ENCODE measurements at places on chromosomes 4 and X.

DNA sequence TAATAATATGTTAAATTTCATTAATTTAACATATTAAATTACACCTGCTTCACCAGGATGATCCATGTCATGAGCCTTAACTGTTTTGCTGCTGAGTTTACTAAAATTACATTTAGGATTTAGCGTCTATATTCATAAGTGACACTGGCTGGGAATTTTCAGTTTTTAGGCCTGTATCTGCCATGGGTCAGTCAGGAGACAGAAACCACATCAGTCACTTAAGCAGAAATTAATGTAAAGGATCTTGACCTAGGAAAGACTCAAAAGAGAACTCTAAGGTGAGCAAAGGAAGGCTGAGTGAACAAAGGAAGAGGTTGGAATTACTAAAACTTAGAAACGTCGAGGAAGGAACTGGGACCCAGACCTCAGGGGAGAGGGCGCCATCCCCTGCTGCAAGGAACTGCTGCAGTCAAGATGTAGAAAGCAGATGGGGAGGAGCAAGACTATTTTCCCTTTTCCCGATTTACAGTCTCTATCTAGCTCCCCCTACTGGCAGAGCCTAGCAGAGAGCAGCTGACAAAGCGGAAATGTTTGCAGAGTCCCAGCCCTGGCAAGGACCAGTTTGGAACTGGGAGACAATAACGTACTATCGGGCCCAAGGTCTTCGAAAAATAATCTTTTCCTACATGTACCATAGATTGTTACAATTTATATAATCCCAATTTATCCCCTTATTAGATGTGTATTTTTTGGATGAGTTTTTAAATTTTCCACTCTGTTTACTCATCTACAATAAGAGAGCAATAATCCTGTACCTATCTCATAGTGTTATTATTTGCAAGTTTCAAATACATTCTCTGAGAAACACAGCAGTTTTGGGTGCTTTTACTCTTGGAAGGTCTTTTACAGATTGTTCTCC is 22.6 kb upstream of the RBBP7 start:
- DNase-seq, result peak; percentile 89

- peak; percentile 82 for DNase-seq
Observed at GRCh38 chr4:53914313-53915016, 149.9 kb downstream of the CHIC2 start.

DNA sequence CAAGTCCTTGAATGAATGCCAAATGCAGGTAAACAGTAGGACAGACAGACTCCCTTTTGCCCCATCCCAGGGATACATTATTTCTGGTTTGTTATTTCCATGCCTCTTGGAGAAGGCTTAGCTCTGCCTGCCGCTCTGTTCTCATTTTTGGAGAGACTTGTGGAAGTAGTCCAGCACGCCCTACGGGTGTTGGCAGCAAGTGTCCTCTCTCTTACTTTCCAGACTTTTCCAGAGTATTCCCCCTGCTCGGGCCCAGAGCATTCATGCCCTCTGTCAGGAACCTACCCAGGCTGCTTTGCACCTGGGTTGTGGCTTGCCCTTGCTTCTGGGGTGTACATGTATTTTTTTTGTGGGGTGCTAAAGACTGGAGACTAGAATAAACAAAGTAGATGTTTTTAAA is 15.3 kb downstream of the SLC34A2 start:
- no peak for DNase-seq

GRCh38 chr4:54185866-54186265 is 43.2 kb upstream of the PDGFRA start:
- DNase-seq, result no peak

DNA sequence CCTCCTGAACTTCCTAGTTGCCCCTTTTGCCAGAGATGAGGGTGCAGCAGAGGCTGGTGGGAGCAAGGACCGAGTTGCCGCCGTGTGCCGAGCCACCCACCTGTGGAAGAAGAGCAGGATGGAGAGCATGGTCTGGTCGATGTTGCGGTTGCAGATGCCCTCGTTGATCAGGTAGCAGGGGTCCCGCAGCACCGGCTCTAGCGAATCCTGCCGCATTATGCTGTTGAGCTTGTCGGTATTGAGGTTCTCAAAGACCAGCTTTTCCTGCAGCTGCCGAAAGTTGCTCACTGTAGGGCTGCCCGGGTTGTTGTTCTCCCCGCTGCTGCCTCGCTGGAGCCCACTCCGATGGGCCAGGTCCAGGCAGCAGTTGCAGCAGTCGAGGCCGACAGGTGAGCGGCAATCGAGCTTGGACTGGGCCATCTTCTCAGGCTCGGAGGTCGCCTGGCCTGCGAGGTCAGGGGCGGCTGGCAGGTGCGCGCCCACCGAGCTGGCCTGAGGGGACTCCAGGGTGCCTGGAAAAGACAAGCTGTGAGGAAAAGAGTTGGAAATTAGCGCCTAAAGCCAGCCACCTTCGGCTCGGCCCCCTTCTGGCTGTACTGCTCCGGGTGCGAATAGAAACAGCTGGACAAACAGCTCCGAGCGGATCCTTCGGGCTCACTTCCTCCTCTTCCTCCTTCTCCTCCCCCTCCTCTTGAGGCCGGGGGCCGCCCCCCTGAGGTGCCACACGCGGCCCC is 420 bp downstream of the TSC22D3 start:
- DNase-seq, result no peak

- DNase-seq, result no peak
Observed at GRCh38 chr4:156924774-156925315, 46.8 kb downstream of the PDGFC start.

DNA sequence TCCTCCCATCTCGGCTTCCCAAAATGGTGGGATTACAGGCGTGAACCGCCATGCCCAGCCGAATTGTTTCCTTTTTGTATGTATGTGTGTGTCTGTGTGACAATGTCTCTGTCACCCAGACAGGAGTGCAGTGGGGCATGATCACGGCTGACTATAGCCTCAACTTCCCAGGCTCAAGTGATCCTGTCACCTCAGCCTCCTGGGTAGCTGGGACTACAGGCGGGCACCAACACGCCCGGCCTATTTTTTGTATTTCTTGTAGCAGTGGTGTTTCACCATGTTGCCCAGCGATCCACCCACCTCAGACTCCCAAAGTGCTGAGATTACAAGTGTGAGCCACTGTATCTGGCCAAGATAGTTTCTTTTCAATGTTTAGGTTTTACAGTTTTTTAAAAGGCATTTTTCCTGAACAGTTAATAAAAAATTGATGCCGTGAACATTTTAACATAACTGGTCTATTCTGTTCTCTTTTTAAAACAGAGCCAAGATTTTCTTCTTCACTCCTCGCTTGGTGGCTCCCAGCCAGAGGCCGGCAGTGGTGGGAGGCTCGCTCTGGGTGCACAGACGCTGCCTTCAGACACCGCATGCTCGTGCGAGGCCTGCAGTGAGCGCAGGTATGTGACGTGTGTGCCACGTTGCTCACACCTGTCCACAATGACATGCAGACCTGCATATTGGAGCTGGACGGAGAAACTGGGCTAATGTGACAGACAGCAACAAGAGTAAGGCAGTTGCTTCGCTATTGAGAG is 88.5 kb downstream of the FAM193A start:
- no peak for DNase-seq

DNA sequence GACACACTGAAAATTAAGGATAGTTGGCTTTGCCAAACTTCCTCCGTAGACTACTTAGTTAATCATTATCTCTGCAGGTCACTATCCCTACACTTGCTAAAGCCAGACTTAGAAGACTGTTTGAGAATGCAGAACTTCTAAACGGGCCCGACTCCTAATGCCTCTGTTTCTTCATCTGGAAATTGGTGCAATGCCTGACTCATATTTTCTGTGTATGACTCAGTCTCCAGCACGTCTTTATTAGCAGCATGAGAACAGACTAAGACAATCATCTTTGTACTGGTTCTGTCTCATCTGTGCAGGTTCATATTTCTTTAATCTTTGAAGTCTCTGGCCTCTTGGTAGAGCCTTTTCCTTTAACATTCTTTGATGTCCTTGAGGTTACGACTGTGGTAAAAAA is 411.9 kb upstream of the ACTRT1 start:
- no peak for DNase-seq

GRCh38 chrX:107648332-107648731 is 20.0 kb downstream of the PRPS1 start:
- DNase-seq, result no peak

DNA sequence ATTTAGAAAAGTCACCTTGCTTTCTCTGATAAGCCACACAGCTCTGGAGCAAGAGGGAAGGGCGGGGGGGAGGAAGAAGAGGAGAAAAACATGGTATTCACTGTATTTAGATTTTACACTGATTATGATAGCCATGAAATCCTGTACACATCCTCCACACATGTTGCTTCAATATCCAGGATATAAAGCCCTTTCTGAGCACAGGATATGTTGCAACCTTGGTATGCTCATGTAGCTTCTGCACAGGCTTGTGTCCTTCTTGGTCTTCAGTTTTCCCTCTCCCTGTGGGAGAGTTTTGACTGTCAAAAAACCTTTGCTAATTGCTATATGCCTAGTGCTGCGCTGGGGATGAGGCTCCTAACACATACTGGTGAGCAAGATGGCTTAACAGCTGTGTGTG is 61.9 kb upstream of the DAPP1 start:
- peak; percentile 13 for DNase-seq

DNA sequence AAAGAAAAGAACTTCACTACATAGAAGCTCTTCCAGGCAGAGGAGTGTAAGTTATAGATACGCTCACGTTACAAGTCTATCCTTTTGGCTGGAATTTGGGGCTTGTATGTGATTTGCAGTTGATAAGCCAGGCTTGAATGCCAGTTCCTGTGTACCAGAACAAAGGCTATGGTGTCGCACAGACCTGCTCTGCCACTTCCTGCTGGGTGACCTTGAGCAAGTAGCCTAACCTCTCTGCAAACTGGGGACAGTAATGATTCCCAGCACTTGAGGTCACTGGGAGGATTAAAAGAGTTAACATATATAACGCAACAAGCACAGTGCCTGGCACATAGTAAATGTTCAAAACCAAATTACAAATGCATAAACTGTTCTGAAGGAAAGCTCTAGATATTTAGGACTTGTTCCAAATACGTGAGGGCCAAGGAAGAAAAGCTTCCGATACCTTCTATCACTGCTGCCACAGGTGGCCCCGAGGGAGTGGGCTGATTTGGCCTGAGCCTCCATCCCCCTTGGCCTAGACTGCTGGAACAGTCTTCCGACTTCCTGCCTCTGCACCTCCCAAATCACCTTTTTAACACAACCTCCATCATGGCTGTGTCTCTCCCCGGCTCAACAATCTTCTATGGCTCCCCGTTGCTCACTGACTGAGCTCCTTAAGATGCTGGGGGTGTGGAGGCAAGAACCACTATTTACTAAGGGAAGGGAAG is 1.3 kb upstream of the SOWAHD start:
- DNase-seq, result no peak

GRCh38 chr4:164948975-164949374 is 28.5 kb downstream of the TRIM61 start:
- DNase-seq, result no peak

- DNase-seq, result no peak
Observed at GRCh38 chr4:61401771-61402170, 201.6 kb downstream of the ADGRL3 start.

DNA sequence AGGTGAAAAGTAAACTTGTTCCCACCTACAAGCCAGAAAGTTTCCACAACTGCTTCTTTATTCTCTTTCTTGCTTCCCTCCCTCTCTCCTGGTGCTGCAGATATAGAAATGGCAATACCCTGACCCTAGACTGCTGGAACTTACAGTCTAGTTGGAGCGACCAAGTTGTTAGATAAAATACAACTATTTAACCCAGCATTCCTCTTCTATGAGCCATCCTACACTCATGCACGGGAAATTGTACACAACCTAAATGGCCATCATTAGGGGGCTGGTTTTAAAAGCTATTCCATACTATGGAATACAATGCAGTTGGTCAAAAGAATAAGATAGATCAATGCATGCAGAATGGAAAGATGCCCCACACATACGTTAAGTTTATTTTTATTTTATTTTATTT is 41.1 kb downstream of the PJA1 start:
- DNase-seq, result peak; percentile 48

DNA sequence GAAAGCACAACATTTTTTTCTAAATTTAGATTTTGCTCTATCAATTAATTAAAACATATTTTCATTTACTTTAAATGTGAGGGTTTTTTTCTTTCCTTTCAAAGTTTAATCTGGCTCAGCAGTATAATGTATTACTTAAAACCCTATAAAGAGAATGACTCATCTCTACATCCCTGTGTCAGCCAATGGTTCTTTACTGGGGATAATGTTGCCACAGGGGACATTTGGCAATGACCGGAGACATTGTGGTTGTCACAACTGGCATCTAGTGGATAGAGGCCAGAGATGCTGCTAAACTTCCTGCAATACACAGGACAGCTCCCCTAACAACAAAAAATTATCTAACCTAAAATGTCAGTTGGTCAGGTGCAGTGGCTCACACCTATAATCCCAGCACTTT is 53.8 kb downstream of the SYNPO2 start:
- DNase-seq, result no peak

- DNase-seq, result no peak
Observed at GRCh38 chr4:127843704-127844600, 36.7 kb upstream of the PLK4 start.

DNA sequence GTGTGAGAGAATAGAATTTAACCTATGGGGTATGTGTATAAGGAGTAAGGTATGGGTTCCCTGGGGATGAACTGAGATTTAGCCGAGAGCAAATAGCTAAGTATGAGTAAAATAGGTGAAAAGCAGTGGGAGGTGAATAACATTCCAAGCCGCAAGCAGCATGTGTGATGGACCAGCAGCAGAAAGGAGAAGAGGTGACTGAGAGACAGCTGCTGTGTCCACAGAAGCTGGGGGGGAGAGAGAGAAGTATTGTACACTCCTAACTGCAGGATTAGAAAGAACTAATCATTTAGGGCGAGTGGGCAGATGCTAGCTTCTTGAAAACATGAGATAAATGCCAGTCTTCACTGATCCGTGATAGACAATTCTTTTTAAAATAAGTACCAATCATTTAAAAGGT is 296.0 kb downstream of the KLHL4 start:
- peak; percentile 2 for DNase-seq

GRCh38 chrX:2495595-2495994 is 5.2 kb downstream of the DHRSX start:
- DNase-seq, result no peak

GRCh38 chrX:6738518-6739470 is 203.9 kb upstream of the VCX3A start:
- no peak for DNase-seq

DNA sequence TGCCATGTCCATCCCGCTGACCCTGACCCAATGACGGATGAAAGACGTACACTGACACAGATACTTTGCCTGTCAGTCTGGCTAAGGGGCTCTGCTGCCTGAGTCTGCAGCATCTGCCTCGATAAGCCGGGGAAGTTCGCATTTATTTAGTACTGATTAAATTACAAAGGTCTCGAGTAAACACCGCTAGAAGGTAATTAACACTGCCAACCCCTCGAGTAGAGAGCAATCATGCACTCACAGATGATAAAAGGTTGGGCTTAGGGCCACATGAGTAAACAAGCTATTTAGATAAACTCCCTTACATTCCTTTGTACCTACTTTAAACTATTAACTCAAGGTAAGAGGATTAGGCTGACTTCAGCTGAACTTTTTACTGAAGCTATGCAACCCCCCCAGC is 16.0 kb upstream of the RBMXL3 start:
- DNase-seq, result no peak
